ENCODE measurements at places on chromosomes 12 and 14. TPM values are rescaled to one million over a fixed set of nuclear protein-coding genes. Genes with fewer than 3 reads are reported as not detected.

GRCh38 chr12:27547592-27547991, 23.6 kb downstream of the PPFIBP1 start:
- H3K4me3 ChIP-seq: no peak overlapping the region
- no peaks in the 10 kb centered on the region for H3K27me3 ChIP-seq
- DNase-seq: no peak
- H3K4me1 ChIP-seq: peaks cover 18% of the 10 kb centered on the region

DNA sequence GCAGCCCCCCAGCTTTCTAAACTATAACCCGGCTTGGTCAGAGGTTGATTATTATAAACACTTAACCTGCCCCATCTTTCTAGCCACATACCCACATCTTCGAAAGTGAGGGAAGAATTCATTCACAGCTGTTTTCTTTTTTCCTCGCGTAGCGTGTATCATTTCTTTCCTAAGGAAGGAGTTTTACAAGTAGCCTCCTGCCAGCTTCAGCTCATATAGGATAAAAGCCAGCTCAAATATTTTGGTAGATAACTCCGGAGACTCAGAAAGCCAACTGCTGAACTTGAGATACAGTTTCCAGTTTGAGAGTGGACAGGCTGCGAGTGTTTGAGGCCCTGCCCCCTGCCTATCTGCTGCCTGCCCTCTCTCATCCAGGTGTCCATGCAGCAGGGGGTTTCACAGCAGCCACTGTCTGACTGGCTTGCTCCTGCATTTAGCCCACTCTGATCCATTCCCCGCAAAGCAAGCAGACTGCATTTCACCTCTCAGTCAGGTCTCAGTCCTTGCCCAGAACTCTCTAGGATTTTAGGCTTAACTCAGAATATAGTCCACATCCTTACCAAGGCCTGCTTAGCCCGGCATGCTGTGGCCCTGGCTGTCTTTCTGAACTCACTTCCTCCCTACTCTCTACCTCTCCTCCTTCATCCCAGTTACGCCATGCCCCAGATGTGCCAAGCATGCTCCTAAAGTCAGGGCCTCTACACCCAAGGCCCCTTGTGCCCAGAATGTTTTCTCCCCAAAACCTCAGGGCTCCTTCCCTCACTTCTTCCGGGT, 46.9 kb downstream of the EVL start:
- no peak overlapping the region for H3K27ac ChIP-seq
- peaks cover 24% of the 10 kb centered on the region for H3K4me1 ChIP-seq
- no peaks in the 10 kb centered on the region for H3K27me3 ChIP-seq
- H3K4me3 ChIP-seq: no peak overlapping the region

The ERP27 gene
- total RNA-seq: 1.3 TPM

The PTCSC3 gene
- not detected for total RNA-seq

All from thymus (tissue), 14 donors.